CD4-positive, alpha-beta T cell treated with Interleukin-12 subunit alpha and Interleukin-12 subunit beta, for 1 hour (primary cell): ENCODE measurements at places on chromosomes 16 and 17.

DNA sequence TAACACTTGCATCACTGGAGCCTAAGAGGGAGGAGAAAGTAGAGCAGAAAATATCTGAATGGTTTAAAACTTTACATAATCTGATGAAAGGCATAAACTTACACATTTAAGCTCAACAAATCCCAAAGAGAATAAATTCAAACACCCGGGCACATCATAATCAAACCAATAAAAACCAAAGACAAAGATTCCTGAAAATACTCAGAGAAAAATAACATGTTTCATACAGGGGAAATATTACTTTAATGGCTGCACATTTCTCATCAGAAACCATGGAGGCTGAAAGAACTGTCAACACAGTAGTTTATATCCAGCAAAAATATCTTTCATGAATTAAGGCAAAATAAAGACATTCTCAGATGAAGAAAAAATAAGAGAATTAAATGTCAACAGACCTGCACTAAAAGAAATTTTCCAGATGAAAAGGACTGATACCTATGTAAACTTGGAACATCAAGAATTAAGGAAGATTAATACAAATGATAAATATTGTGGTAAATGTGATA lies 34.2 kb downstream of the C16orf87 start:
- no peak for DNase-seq

- DNase-seq: no peak
Observed at GRCh38 chr16:56551796-56552738, 12.8 kb upstream of the MT4 start.

DNA sequence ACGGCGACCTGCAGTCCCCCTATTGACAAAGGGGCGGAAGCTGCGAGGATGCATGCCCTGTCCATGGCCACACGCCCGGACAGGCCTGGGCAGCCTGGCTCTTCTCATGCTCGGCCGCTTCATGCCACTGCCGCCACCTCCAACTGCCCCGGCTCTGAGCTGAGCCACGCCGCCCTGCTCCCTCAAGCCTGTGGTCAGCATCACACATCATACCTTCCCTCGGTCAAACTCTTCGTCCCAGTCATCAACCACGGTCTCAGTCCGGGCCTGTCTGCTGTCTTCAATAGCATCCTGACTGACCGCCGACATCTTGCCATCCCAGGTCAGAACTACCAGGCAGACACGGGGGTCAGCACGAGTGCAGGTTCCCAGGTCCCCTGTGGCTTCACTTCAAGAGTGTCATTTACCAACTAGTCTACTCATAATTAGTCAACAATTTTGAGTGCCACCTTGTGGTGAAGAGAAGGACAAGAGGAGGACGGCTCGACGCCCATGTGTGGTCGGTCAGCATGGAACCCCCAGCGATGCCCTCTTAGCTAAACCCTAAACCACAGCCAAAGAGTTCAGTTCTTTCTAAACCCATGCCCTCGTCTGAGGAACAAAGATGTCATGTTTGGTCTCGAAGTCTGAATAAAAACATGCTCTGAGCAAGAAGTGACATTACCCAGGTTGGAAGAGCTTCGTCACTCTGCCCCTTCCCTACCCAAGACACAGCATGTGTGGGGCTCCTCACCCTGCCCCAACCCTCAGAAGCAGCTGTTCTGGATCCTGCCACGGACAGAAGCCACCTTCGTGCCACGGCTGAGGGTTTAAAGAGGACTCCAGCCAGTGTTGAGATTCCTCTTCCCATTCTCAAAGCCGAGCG lies 16.9 kb upstream of the CYTH1 start:
- peak; percentile 66 for DNase-seq

GRCh38 chr16:5560084-5560483 lies 462.5 kb upstream of the EEF2KMT start:
- DNase-seq: no peak

DNA sequence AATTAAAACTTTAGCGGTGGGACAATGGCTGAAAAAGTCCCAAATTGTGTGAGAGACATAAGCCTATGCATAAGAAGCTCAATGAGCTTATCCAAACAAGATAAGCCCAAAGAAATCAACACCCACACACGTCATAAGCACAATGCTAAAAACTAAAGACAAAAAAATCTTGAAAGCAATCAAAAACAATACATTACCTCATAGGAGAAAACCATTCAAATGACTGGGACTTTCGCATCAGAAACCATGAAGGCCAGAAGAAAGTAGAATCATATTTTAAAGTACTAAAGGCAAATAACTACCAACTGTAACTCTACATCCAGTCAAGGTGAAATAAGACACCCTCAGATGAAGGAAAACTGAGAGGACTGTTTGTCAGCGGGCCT lies 50.2 kb downstream of the ZCCHC14 start:
- no peak for DNase-seq

GRCh38 chr17:56624912-56625311 lies 31.4 kb downstream of the NOG start:
- DNase-seq: no peak

GRCh38 chr16:57279780-57280638 lies 4.5 kb downstream of the PLLP start:
- no peak for DNase-seq

- no peak for DNase-seq
Observed at GRCh38 chr16:81515281-81515680, 70.7 kb downstream of the CMIP start.

DNA sequence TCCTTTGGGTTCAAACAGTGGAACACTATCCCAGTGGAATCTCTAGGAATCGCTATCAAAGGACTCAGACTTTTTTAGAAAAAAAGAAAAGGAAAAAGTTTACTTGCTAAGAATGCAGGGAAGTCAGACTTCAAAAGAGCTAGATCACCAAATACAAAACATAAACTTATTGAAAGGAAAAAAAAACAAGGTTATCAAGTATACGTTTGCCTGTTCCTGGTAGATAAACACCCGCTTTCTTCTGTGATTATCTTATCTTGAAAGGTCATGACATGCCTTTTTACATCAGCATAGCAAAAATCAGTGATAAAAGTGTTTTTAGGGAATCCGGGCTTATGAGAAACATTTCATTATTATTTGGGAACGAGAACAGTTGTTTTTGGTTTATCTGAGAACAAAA lies 129.3 kb upstream of the TMEM97 start:
- DNase-seq: no peak

DNA sequence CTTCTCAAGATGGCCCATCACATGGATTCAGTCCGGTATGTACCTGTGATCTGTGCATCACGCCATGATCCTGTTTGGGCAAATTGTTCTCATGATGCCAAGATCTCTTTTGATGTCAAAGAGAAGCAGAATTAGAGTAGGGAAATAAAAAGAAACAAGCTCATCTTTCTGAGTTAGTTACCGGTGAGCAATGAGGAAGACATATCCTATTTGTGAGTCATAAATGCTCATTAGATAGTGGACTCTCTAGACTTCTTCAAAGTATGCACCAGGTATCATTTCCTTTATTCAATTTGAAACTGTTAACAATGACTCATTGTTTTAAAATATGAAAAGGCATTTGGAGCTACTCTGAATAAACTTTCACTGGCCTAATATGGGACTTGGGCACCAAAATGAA lies 8.0 kb upstream of the KRTAP4-12 start:
- DNase-seq: no peak

DNA sequence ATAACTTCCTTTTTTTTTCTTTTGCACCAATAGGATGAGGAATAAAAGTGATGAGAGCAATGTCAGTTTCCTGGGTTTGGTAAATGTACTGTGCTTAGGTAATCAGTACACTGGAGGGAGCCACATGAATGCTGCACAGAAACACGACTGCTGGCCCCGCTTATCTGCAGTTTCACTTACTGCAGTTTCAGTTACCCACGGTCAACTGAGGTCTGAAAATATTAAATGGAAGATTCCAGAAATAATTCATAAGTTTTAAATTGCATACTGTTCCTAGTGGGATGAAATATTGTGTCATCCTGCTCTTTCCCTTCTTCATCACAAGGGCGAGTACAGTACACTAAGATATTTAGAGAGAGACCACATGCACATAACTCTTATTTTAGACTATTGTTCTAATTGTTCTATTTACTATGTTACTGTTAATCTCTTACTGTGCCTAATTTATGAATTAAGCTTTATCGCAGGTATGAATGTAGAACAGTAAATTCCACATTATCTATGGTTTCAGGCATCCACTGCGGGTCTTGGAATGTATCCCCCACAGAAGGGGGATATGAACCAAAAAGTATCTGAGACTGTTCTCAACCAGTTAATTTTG lies 6.4 kb upstream of the LGALS3BP start:
- peak; percentile 18 for DNase-seq

DNA sequence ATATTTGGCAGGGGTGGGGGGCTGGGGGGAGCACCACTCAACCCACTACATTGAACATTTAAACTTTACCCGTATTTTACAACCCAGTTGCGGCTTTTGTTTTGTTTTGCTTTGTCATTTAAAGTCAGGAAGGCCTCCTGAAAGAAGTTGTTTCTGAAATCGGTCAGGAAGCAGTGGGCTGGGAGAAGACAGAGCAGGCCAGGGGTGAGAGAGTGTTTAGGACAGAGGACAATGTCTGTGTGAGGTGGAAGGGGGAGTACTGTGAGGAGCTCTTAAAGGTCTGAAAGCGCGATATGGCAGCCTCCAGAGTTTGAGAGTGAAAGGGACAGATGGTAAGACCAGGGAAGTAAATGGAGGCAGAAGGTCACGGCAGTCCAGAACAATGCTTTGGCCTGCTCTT lies 6.1 kb upstream of the WFIKKN2 start:
- no peak for DNase-seq

- DNase-seq: no peak
Observed at GRCh38 chr17:68906638-68907037, 48.6 kb downstream of the ABCA8 start.

DNA sequence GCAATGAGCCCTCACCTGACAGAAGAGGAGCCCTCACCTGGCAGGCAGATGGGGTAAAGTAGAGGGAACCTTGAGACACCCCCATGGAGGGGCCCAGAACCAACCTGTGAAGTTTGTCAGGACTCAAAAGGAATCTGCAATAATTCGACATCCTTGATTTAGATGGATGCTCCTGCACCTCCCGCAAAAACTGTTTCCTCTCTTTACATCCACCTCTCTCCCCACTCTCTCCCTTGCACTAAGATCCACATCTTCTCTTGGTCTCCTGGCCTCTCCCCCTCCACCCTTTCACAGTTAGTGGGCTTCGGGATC lies 34.9 kb upstream of the RBFOX3 start:
- DNase-seq: no peak

DNA sequence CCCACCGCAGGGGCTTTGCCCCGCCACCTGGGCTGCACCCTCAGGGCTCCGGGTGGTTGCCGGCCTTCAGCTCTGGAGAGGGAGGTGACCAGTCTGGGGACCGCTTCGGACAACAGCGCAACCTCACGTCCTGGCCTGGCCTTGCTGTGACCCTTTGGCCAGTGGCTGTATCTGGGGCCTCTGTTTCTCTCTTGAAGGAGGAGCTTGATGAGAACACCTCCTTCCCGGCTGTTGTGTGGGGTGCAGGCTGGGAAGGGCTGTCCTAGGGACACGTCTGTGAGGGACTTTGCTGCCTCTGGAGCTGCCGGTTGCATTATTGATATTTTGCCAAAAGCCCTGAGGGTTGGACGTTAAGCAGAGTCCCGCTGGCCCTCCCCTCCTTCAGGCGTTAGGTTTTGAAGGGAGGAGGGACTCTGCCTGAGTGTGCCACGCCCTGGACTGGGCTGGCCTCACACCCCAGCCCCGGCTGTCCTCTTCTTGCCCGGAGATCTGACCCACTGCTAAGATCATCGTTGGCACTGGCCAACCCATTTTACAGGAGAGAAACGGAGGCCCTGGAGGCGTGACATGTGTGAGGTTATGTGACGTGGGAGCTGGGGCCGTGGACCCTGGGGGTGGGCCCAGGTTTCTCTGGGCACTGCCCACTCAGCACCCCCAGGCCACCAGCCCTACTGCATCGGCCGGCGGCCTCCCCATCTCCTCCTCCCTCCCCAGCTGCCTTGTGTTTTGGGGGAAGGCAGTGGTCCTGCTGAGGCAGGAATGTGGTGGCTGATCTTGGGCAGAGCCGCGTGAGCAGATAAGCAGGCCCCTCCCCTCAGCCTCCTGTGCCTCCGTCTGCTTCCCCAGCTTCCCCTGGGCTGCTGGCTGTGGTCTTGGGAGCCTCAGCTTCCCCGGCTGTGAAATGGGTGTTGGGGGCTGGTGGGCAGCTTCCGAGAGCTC lies 8.5 kb downstream of the ZFPM1 start:
- DNase-seq: no peak

DNA sequence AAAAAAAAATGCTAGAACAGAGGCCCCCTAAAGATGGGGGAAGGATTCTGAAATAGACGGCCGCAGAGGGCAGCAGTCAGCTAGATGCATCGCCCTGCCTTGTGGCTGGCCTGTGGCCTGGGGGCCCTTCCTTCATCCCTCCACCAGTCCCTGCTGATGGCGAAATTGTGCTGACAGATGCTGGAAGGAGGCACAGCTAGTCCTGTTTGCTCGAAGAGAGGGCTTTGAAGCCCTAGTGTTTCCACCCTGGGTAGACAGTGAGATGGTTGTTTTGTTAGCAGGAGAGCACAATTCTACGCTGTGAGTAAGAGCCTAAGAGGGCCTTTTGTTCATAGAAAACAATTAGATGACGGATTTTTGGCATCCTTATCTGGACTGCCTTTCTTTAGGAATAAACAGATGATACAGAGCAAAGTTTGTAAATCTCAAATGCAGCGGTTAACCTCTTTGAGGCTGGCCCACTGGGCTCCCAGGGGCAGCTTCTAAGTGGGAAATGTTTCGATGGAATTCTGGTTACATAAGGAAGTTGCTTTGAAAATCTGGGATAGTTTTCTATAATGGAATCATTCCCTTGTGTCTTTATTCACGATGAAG lies 23.0 kb downstream of the VPS35L start:
- no peak for DNase-seq

GRCh38 chr17:37823996-37824395 lies 79.1 kb upstream of the HNF1B start:
- no peak for DNase-seq

- no peak for DNase-seq
Observed at GRCh38 chr17:80513892-80514291, 30.7 kb upstream of the RPTOR start.

- DNase-seq: no peak
Observed at GRCh38 chr17:74430706-74431567, 951 bp upstream of the GPRC5C start.
